ENCODE measurements at places on chromosomes 11 and 22.

DNA sequence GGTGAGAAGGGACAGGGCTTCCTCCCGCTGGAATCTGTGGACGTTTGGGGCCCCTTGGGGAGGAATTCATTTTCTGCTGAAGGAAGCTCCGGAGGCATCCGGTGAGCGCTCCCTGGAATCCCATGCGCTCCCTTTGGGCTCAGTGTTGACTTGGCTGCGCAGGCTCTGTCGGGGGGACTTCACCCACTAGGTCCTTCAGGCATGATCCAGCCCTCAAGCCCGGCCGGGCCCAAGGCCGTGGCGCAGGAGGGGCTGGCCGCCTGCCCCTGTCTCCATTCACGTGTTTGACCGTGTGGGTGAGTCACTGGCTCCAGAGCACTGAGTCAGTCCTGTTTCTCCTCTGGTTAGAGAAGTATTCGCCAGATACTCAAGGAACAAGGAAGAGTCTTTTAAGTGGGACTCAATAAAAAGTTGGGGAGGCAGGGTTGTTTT is 1.4 kb downstream of the CTTN start:
- DNase-seq, result no peak

DNA sequence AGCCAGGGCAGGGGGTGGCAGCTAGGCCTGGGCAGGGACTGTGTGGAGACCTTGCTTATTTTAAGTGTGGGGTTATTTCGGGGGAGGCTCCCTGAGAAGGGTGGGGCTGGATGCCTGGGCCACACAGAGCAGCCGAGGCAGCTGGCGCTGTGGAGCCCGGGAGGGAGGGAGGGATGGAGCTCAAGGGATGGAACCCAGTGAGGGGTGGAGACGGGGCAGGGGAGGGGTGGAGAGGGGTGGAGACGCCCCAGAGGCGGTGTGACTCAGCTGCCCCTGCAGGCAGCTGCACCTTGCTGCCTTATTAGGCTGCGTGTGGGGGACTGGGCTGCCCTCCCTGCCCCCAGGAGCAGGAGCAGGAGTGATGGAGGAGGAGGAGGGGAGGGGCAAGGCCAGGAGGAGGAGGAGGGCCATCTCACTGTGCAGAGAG is 9.8 kb upstream of the TSSC4 start:
- DNase-seq, result peak; percentile 66

DNA sequence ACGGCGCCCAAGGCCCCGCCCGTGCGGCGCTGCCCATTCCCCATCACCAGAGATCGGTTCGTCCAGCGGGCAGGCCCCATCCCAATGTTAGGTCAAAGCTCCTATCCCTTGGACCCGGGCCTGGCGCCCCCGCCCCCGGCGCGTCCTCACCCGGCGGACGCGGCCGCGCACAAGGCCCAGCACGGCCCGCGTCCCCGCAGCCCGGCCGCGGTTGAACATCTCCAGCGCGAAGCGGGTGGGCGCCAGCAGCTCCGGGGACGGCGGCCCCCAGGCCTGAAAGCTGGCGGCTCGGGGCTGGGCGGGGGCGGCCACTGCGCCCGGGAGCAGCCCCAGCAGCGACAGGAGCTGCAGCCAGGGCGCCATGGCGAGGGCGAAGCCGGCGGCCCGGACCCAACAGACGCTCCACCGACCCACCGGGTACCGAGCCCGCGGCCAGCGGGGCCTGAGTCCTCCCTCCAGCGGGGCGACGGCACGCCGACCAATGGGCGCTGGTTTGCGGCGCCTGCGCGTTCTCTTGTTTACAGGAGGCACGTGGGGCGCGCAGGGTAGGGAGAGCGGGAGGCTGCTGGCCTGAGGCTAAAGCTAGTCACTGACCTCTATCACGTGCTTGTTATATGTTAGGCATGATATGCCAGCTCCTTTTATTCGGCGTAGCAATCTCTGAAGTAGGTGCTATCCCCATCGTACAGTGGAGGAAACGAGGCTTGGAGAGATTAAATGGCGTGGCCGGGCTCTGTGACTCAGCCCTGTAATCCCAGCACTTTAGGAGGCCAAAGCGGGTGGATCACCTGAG is at the start of gene CTSF:
Gene CTSF, minus strand, starts transcription at position 483 of the 793 bp plus-strand sequence. Its CDS starts 120 bp downstream, at position 363.
- peak; percentile 87 for DNase-seq

DNA sequence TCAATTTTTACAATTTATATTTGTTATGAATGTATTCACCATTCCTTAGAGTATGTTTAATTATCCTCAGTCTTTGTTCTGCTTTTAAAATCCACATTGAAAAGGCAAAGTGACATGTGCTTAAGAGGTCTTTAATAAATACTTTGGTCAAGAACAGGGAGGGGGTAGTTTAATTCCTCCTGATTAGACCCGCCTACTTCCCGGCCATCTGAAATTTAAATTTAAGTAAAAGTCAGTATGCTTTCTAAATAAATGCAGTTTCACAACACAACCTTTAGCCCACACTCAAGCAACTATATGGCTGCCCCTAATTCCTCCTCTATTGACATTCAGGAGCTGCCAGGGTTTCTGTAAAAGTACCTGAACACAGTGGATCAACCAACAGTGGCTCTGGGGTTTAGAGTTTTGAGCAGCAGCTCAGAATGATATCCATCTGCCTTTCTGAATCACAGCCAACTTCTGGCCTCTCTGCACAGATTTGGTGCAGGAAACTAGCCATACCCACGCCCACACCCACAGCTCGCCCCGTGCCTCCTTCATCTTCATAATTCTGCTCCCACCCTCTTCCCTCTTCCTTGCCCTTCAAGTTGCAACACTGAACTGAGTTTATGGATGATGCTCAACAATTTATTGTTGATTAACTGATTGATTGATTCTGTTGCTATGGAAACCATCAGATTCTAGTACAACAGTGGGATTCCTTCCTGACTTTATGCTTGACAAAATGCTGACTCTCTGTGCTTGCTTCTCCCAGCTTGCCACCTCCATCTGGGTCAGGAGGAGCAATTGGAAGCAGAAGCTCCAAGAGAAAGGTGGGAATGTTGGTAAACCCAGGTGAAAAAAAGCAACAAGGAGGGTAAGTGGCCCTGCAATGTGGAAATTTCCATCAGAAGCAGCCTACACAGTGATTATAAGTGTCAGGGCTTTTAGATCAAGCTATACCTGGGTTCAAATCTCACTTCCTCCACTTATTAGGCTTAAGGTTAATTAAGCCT is 70.8 kb downstream of the PANX1 start:
- DNase-seq, result no peak

DNA sequence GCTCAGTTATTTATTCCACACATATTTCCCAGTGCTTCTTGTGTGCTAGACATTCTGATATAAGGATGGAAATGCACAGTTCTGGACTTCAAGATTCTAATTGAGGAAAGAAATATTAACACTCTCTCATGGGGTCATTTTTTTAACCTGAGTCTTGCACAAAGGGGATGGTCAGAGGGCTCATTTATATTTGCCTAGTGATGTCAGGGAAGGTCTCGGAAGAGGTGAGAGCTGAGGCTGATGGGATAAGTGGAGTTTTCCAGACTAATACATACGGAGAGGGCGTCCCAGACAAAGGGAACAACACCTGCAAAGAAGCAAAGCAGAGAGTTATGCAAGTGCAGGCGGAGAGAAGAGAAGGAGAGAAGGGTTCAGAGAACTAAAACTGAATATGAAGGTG is 1304.6 kb upstream of the TENM4 start:
- DNase-seq, result no peak

DNA sequence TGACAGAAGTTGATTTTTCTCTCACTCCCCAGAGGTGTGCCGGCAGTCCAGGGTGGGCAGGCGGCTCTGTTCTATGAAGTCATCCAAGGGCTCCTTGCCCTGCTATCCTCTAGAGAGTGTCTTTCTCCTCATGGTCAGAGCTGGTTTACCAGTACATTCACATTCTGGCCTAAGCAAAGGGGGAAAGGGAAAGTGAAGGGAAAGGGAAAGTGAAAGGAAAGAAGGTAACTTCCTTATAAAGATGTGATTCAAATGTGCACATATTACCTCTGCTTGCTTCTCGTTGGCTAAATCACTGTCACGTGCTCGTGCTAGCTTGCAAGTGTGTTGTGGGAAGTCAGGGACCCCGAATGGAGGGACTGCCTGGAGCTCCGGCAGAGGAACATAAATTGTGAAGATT is 2.9 kb upstream of the HTATIP2 start:
- DNase-seq, result no peak

DNA sequence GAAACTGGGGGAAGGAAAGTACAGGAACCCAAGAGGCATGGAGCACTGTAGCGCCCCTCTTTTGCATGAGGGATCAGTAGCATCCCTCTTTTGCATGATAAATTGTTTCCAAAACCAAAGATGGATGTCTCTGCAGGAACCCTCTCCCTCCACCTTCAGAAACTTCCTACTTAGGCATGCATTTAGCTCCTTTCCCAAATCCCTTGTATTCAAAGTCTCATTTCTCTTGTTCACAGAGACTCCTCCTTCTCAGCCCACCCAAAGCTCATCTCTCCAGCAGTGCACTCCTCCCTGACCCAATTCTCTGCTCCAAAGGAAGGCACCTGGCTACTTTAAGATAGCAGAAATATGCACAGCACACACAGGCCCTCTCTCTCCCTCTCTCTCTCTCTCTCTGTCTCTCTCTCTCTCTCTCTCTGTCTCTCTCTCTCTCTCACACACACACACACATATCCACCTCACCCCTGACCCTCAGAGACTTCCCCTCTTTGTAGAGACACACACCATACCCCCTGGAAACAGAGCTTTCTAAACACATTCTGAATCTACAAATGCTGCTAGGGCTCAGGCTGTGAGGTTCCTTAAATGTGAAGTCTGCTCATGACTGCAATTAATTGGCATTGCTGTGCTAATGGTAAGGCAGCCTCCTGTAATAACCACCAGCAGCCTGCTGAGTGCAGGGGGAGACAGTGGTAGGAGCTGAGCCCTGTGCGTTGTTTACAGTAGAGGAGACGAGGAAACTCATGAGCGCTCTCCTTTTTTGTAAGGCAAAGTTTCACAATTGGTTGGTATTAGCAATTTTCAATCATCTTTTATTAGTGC is 519.6 kb downstream of the NTM start:
- peak; percentile 77 for DNase-seq

DNA sequence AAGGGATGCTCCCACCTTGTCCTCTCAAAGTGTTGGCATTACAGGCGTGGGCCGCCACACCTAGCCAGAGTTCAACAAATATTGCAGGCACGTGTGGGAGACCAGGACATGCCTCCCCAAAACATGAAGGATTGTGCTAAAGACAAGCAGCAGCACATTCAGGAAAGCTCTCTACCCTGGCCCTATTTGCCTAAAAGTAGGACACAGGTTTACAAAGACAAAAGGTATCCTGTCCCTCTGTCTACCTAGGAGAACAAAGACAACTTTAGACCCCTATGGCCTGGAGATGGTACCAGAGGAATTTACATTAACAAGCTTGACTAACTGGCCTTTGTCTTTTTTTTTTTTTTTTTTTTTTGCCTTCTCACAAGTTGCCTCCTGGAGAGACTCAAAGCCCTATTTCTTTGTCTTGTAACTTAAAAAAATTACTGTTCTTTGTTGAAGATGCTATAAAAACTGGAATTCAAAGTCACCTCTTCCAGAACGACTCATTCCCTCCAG is 859 bp upstream of the ACCS start:
- DNase-seq, result peak; percentile 62

- no peak for DNase-seq
These were observed 14.0 kb upstream of the PRODH start for GRCh38 chr22:18950141-18950540.

DNA sequence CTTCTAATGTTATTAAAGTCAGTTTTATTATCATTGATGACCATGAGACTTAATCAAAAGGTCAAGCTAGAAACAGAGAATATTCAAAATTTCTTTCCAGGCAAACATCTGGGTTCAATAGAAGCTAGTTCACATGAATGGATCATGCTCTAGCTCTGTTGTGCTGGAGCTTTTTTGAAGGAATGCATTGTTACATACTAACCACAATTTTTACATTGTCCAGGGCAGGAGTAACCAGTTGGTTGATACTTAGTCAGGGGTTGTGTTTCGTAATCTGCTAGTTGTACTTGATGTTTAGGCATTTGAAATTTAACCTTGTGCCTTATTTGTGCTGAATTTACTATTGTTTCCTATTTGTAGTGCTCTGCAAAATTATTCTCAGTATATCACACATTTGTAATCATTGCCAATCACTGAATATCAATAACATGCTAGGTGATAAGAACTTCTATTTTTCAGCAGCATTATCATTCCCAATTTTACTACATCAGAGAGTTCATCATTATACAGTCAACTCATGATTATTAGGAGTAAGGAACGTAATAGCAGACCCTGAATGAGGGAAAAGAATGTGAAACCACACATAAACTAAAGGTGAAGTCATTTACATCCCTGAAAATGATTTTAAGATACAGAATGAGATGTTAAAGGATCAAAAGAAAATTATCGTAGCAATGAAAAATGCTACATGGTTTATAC is 23.2 kb downstream of the NF2 start:
- DNase-seq, result no peak

DNA sequence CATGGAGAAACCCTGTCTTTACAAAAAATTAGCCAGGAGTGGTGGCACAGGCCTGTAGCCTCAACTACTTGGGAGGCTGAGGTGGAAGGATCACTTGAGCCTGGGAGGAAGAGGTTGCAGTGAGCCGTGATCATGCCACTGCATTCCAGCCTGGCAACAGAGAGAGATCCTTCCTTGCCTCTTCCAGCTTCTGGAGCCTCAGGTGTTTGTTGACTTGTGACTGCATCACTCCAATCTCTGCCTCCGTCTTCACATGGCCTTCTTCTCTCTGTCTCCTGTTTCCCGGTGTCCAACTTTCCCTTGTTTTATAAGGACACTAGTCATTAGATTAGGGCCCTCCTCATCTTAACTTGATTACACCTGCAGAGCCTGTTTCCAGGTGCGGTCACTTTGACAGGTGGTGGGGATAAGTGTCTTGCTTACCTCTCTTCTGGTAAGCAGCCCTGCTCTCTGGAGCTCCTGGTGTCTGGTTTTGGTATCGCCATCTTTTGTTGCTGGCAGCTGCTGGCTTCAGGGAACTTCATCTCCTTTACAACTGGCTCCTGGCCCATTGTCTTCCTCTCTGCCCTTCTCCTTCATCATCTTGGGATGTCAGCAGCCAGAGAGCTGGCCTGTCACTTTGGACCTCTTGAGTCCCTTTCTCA is 8.2 kb upstream of the USP2 start:
- DNase-seq, result peak; percentile 67
